ENCODE measurements at places on chromosomes 6 and 20.
A peak's percentile ranks its signal among the peaks of the same experiment; 100 is the strongest.

DNA sequence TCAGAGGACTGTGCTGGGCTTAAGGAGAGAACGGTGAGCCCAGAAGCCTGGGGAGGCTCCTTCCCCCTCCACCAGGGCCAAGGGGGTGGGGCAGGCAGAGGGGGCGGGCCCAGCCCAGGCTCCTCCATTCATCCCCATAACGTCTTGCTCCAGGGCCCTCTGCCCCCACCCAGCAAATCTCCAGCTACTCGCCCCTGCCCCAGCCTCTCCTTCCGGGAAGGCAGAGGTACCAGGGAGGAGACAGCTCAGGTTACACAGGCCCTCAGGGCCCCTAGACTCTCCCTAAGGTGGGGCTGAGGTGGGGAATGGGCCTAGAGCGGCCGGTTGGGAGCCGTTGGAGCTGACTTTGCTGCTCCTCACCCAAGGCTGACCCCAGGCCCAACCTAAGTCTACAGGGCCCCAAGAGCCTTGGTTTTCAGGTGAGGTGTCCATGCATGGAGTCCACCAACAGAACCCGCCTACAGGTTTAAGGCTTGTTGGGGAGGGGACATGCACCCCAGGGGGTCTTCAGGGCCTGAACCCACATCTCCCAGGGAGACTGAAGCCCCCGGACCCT is 1.2 kb downstream of the LAMA5 start:
- DNase-seq: no peak

- DNase-seq: no peak
These were observed 8.8 kb upstream of the FAM8A1 start for GRCh38 chr6:17591287-17591686.

GRCh38 chr6:141658696-141659095 is 474.0 kb upstream of the GJE1 start:
- no peak for DNase-seq

- DNase-seq: no peak
These were observed 1719.9 kb downstream of the GRIK2 start for GRCh38 chr6:103113416-103113815.

- no peak for DNase-seq
These were observed 453.3 kb downstream of the KIF16B start for GRCh38 chr20:16119909-16120308.

DNA sequence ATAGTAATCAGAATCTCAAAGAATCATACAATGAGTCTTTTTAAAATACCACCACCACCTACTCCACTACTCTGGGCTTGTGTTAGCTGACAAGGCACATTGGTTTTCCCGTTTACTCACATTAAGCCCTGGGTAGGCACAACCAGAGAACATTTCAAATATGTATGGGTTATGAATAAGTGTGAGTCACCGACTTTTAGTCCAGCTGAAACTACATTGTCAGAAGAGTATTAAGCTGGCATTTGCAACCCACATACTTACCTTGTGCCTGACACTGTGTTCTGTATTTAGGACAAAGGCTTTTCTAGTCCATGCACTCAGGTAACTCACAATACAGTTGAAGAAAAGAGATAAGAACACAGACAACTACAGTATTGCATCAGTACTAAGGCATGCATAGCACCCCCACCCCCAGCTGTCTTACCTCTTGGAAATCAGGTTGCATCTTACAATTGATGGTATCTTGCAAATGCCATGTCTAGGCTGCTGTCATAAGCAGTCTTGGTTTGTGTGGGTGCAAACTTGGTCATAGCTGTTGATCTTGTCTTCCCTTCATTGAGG is 40.3 kb upstream of the AHI1 start:
- DNase-seq: no peak

DNA sequence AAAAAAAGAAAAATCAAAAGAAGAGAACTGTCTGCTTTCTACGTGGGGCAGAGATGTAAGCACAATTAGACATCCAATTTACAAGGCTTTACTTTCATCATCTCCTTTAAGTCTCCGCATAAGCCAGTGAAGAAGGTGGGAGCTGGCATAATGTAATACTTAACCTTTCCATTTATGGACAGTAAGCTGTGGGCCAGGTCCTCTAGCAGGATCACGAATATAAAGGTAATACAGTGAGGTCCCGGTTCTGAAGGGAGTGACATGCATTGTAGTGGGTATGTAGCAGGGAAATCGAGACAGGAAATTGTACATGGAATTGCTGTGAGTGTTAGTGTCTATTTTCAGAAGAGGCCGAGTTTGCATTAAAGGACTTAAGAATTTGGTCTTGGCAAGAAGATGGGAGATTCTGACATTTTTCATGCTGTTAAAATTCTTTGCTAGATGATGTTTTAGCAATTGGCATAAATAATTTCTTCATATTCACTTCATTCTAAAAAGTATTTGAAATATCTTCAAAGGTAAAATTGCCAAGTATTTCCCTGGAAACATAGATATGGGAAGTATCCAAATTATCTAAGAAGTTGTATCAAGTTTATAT is 20.4 kb upstream of the POPDC3 start:
- DNase-seq: no peak

DNA sequence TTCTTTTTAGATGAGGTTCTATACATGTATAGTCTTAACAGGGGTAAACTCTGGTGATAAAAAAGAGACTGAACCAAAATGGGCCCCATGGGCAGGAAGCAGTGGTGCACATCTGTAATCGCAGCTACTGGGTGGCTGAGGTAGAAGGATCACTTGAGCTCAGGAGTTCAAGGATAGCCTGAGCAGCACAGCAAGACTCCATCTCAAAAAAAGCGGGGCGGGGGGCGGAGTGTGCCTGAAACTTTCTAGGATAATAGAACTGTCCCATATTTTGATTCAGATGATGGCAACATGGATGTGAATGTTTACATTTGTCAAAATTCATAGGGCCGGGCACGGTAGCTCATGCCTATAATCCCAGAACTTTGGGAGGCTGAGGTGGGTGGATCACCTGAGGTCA is 48.8 kb upstream of the TAF8 start:
- no peak for DNase-seq

- DNase-seq: no peak
These were observed 34.1 kb downstream of the SERPINB1 start for GRCh38 chr6:2807342-2808090.

DNA sequence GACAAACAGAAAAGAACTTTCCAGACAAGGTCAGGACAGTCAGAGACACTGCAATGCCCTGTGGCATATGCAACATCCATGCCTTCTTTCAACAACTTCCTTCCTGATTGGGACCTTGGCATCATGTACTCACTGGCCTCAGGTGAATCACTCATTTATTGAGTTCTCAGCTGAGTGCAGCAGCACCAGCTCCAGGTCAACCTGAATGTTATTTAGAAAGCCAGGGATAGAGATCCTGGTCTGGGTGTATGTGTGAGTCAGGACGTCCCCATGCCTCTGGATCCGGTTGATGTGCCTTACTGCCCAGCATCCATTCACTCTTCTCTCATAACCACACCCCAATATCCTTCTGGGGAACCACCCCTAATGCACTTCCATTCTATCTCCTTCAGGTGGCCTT is 54.4 kb downstream of the SNRNP48 start:
- DNase-seq: no peak

GRCh38 chr20:38275815-38276550 is 15.4 kb upstream of the KIAA1755 start:
- DNase-seq: no peak

GRCh38 chr20:12084482-12084881 is 166.8 kb downstream of the BTBD3 start:
- no peak for DNase-seq

- DNase-seq: no peak
These were observed 686 bp downstream of the ZGPAT start for GRCh38 chr20:63708301-63709148.

DNA sequence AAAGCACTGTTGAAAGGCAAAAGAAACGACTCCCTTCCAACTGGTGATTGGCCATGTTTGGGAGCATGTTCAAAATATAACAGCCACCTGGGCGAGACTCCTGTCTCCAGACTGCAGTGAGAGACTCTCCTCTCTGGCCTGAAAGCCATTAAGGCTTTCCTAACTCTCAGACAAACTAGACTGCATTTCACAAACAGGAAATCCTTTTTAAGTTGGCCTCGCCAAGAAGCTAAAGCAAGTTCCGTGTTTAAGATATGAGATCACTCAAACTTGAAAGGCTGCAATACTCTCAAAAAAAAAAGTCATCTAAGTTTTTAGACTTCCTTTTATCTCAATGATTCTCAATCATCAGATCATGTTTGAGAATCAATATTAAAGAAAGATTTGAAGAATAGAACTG is 117.0 kb downstream of the TFAP2A start:
- no peak for DNase-seq

DNA sequence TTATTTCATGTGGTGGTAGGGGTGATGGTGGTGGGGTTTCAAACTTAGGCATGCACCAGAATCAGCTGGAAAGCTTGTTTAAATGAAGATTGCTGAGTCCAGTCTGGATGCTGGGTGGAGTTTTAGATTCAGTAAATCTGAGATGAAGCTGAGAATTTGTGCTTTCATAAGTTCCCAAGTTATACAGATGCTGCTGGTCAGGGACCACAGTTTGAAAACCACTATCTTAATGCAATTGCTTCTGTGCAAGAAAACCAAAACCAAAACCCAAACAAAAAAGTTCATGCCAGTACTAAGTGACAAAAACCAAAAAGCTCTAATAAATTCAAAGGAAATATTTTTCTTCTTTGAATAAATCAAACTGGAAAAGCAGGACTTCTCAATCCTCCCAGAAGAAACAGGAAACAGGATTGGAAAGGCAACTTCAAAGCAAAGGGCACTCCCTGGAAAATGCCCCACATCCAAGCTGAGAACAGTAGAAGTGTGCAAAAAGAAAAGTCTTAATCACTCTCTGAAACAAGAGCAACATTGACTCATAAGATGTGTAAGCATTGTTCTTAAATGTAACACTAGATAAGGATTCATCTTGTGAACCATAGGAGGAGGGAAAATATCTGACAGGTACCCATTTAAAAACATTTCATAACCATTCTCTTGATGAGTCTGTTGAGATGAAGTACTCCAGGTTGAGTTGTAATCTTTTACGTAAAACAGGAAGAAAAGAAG is 481.5 kb upstream of the HSF2 start:
- no peak for DNase-seq

- no peak for DNase-seq
These were observed 11.0 kb downstream of the ALDH8A1 start for GRCh38 chr6:134938896-134939295.

- DNase-seq: no peak
These were observed 19.6 kb upstream of the SERPINB1 start for GRCh38 chr6:2861060-2861821.

DNA sequence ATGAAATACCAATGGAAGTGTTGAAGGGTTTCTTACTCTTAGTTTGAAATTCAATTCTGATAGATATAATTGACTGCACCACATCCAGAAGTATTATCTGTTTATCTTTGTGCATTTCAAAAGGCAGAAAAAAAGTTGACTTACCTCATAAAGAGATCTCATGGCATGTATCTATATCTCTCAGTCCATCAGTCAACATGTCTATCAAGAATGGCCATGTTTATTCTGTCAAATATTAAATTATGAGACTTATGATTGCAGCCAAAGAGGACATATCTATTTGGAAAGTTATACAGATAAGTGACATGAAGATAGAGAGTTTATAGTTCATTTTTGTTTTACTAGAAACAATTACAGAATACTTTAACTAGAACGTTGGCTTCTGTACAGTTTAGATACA is 277.8 kb downstream of the KHDC1L start:
- no peak for DNase-seq

DNA sequence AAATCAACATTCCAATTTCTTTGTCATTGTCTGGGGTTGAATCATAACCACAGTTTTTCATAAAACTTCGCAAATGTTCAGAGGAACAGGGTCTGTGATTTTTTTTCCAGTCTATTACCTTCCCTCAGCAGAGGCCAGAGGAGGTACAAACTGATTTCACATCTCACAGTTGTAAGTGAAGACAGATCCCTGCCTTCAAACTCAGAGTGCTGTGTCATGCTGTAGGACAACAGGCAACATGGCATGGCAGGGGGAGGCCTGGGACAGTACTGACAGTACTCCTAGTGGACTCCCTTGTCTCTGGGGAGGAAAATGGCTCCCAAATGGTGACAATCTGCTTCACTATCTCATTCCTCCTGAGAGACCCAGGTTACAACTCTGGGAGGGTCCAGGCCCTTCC is 308.6 kb downstream of the CDC5L start:
- no peak for DNase-seq

DNA sequence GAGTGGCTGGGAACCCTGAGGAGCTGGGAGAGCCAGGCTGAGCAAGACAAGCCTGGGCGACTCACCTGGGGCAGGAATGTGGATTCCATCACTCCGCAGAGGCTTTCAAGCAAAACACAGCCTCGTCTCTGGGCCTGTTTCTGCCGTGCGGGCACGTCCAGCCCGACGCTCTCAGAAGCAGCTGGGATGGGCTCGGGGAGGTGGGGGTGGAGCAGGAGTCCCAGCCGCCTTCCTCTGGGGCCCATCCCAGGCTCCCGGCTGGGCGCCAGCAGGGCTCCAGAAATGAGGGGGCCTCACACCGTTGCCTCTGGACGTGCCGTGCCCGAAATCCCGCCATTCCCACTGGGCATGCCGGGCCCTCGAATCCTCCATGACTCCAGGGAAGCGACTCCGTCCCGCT is 8.7 kb upstream of the RPS21 start:
- DNase-seq: no peak

GRCh38 chr20:49768204-49769047 is 44.2 kb upstream of the SLC9A8 start:
- DNase-seq: peak; percentile 60

GRCh38 chr6:123967905-123968304 is 164.2 kb downstream of the NKAIN2 start:
- DNase-seq: no peak

DNA sequence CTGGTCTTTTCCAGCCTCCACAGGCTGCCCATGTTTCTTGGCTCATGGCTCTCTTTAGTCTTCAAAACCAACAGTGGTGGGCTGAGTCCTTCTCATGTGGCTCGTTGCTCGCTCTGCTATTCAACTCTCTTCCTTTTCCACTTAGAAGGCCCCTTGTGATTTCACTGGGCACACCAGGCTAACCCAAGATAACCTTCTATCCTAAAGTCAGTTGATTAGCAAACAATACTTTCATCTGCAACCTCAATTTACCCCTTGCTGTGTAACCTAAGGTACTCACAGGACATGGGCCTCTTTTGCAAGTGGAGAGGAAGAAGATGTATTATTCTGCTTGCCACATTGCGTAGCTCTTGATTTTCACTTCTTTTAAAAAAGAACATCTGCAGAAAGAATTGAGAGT is 79.6 kb downstream of the UTRN start:
- DNase-seq: no peak

- no peak for DNase-seq
These were observed 624.8 kb upstream of the PTCHD4 start for GRCh38 chr6:48735846-48736245.

GRCh38 chr6:79070206-79070825 is 7.7 kb downstream of the PHIP start:
- no peak for DNase-seq

- DNase-seq: no peak
These were observed 6.8 kb upstream of the MRAP2 start for GRCh38 chr6:84026721-84027164.

DNA sequence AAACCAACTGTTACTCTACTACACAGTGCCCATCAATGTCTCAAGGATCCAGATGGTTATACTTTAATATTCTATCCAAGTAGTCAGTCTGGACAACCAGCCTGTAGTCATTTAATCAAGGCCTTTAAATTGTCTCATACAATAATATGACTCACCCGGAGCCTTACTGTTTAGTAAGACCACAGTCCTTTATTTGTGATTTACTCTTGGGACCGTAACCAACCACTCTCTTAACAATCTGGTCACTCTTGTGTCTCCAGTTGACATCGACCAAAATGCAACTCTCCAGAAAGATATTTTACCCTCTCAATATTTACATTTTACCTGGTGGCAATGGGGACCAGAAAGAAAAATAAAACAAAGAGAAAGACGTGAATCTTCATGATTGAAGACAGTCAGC is 14.9 kb downstream of the DEFB114 start:
- DNase-seq: no peak

GRCh38 chr6:51569594-51569993 is 517.8 kb downstream of the PKHD1 start:
- no peak for DNase-seq

Data from omental fat pad (tissue), 4 donors.